ENCODE measurements at places on chromosomes 4 and X. TPM values are rescaled to one million over a fixed set of nuclear protein-coding genes. Genes with fewer than 3 reads are reported as not detected.
A peak's percentile ranks its signal among the peaks of the same experiment; 100 is the strongest.

Gene ZCCHC18
- total RNA-seq = 0.69 TPM

Gene BMP3
- total RNA-seq = not detected

Gene SORCS2
- total RNA-seq = 0.05 TPM

- DNase-seq = no peak
Measured at GRCh38 chr4:76990288-76991080, 40.9 kb downstream of the SEPTIN11 start.

DNA sequence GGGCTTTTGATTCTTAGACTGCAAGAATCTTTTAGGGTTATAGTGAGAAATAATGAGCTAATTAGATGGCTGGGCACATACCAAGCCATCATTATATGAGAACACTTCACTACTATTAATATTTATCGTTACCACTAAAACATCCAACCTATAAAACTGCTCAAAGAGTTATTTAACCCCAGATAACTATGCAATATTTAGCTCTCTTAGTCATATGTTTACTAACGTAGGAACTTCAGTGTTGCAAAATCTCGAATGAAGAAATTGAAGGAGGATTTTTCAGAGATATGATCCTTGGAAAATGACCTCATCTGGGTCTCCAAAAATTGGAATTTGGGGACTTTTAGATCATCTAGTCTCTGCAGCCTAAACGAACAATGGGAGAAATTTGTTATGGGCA is 265.0 kb upstream of the RPS6KA3 start:
- no peak for DNase-seq

DNA sequence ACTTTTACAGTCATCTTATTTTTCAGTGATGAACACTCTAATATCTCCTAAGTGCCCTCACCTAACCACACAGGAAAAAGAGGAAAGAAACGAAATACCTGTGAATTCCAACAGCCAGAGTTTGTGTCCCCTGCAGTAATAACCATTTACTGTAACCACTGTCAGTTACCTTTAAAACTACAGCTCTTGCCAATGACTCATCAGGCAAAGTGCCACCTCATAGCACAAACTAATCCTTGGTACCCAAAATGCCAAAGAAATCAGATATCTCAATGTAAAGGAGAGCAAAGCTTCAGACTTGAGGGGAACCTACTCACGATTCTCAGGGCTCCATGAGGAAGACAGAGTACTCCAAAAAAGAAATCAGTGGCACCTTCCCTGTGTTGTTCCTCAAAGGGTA is 146.5 kb downstream of the NDST3 start:
- DNase-seq = no peak

- peak; percentile 76 for DNase-seq
Measured at GRCh38 chrX:136546371-136546781, 14.4 kb downstream of the VGLL1 start.

DNA sequence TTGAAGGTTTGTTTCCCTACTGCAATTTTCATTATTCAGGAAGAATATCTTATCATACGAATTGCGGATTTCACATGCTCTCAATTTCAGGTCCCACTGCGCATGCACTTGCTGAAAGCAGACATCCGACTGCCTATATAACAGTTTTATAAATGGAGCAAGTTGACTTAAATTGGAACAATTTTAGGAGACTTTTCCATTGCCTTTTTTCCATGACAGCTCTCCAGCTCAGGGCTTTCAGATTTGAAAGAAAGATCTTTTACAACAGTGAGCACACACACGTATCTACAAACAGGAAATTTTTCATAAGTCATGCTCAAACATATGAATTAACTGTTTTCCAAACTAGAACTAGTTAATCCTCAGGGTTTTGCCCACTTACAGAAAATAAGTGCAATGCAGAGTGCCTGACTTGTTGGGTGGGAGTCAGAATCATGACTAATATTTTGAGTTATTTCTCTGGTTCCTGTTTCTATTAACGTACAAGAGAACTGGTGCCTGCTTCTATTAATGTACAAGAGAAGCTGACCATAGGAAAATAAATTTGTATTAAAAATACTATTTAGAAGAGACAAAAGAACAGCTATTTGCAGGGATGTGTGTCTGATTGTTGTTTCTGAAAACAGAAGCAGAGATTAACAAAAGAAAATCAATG is 137.9 kb downstream of the GPC3 start:
- DNase-seq = no peak

DNA sequence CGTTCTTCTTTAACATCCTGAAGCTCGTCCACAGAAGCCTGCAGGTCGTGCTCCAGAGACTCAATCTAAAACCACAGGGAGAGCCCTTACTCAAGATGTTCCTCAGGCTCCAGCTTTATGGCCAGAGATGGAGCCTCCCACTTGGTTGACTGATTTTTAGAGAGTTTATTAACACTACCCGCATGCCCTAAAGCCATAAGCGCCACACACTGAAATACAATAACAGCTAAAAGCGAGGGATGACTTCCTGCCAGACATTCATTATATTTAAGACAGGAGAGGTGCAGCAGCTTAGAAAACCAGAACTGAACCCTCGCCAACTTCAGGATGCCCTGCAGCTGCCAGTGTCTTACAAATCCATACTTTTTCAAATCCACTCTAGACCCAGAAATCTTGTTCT is 42.0 kb downstream of the SOD3 start:
- DNase-seq = no peak

- DNase-seq = peak; percentile 80
Measured at GRCh38 chr4:15963576-15963975, 601 bp upstream of the FGFBP2 start.

- no peak for DNase-seq
Measured at GRCh38 chr4:45160951-45161350, 434.6 kb upstream of the GNPDA2 start.

GRCh38 chr4:181863856-181864255 is 379.3 kb upstream of the TENM3 start:
- no peak for DNase-seq

DNA sequence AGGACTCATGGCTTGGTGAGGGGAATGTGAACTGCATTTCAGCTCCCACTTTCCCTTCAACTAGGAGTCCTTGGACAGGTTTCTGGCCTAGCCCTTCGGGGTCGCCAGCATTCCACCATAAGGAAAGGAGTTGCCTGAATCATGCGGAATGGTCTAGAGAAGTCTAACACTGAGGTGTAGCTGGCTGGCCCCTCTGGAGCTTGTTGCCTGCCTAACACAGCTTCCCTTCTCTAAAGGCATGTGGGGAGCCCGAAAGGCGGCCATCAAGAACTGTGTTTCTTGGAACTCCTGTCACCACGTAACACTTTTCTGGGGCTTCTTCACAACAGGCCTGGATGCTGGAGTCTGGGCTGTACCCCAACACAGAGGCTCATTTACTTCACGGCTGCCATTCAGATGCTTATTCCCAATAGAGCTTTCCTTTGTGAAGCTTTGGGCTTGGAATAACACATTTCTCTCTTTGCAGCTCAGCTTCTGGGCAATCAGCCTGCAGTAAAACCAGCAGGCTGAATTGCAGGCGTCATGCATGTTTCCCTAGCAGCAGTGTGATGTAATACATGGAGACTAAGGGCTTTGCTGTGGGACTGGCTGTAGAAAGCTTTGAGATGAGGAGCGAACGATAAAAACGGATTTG is 5.4 kb downstream of the GABRQ start:
- DNase-seq = no peak

All from activated CD4-positive, alpha-beta T cell treated with anti-CD3 and anti-CD28 coated beads, Interleukin-2, amount 10 ng/mL, durations not matched to agents 24 days and 14 days (primary cell).